ENCODE measurements at places on chromosomes 11 and 22. TPM values are rescaled to one million over a fixed set of nuclear protein-coding genes. Genes with fewer than 3 reads are reported as not detected.

Gene SAA4
- not detected for polyA plus RNA-seq

Gene SNX32
- polyA plus RNA-seq, result 0.30 TPM

DNA sequence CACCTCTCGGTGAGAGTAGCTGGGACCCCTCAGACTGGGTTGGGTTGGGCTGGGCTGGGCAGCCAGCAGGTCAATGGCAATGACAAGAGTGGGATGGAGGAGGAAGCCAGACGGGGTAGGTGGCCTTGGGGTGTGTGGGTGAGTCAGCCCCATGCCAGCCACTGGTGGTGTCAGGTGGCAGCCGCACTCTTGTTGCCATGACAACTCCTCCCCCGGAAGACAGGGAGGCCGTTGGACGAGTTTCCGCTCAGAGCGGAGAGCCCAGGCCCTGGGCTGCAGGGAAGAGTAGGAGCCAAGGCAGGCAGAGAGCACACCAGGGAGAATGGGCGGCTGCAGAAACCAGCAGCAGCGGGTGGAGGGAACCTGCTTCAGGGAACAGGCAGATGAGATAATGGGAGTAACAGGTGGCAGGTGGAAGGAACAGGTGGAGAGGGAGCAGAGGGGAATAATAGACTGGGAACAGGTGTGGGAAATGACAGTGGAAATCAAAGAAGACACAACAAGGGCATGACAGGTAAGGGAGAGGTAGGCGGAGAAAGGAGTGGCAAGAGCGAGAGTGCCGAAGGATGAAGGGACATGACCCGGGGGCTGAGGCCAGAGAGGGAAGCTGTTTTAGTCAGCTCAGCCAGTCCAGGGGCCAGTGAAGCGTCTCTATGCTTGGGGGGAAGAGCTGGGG, 8.7 kb downstream of the SPTBN2 start:
- peak; percentile 20 for DNase-seq

GRCh38 chr11:40273192-40273732, 1186.2 kb downstream of the LRRC4C start:
- no peak for DNase-seq

GRCh38 chr22:50599816-50600455, 657 bp upstream of the MAPK8IP2 start:
- DNase-seq, result peak; percentile 59

DNA sequence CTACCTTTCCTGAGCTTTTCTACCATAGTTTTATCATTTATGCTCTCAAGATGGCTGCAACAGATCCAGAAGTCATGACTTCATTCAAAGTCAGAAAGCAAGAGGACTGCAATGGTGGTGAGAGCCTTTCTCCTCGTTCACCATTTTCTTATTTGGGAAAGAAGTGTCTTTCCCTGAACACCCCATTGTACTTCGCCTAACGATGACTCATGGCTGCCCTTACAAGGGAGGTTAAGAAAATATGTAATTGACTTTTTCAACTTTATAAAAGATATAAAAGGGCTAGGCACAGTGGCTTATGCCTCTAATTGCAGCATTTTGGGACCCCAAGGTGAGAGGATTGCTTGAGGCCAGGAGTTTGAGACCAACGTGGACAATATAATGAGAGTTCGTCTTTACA, 541.7 kb downstream of the METTL15 start:
- no peak for DNase-seq

GRCh38 chr11:88275636-88276035, 61.9 kb downstream of the CTSC start:
- DNase-seq, result no peak

- no peak for DNase-seq
Measured at GRCh38 chr22:20138417-20138738, 6.8 kb downstream of the ZDHHC8 start.

DNA sequence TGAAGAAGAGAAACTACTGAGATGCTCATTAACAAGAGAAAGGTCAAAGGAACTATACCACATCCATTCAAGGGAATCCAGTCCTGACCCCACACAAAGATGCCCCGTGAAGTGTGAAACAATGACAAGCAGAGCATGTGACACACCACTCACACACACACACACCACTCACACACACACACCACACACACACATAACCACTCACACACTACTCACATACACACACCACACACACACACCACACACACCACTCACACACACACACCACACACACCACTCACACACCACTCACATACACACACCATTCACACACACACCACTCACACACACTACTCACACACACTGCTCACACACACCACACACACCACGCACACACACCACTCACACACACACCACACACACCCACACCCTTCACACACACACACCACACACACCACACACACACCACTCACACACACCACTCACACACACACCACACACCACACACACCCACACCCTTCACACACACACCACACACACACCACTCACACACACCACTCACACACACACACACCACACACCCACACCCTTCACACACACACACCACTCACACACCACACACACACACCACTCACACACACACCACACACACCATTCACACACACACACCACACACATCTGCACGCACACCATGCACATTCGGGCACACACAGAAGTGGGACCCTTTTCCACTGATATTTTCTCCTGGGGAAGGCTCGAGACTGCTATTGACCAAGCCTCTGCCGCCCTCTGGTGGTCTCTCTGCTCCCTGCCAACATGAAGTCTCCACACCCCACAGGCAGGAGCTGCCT, 32.0 kb upstream of the COMT start:
- DNase-seq, result peak; percentile 70

GRCh38 chr11:35063488-35063931, 75.5 kb upstream of the CD44 start:
- no peak for DNase-seq

Measured in immature natural killer cell (primary cell).